ENCODE measurements at places on chromosomes 7 and 10.
A peak's percentile ranks its signal among the peaks of the same experiment; 100 is the strongest.

- no peak for DNase-seq
Observed at GRCh38 chr10:71145352-71145945, 66.9 kb upstream of the UNC5B start.

- no peak for DNase-seq
Observed at GRCh38 chr7:128271471-128271941, 30.4 kb downstream of the LEP start.

DNA sequence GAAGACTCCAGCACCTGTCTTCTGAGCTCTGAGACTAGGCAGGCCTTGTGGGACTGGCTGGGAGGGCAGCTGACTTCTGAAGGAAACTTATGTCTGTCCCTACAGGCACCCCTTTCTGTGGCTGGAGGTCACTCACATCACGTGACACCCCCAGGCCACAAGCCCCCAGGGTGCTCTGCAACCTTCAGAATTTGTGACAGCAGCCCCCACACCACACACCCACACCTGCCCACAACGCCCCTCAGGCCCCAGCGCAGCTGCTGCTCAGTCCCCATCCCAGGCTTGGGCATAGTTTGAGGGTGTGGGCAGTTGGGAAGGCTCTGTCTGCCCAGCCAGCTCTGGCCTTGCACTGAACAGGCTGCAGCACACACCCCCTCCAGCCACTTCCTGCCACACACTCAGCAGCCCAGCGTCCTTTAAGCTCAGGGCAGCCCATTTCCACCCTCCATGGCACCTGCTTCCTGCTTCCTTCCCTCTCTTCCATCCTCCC is 80.0 kb upstream of the UNC5B start:
- no peak for DNase-seq

- no peak for DNase-seq
Observed at GRCh38 chr7:141094336-141095070, 20.6 kb downstream of the TMEM178B start.

GRCh38 chr10:107163881-107164861 is at the start of gene SORCS1:
TSS of gene SORCS1 (minus strand) at chr10:107164706.
- DNase-seq = no peak

DNA sequence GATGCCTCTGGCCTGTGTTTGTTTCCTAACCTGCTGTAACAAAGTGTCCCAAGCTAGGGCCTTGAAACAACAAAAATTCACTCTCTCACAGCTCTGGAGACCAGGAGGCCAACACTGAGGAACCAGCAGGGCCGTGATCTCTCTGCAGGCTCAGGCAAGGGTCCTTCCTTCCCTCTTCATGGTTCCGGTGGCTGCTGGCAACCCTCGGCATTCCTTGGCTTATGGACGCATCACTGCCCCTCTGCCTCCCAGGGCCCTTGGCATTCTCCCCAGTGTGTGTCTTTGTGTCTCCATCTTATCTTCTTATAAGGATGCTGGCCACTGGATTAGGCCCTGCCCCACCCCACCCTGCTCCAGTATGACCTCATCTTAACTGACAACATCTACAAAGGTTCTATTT is 17.0 kb downstream of the CNPY1 start:
- DNase-seq = no peak

GRCh38 chr7:16345979-16346958 is 75.1 kb downstream of the CRPPA start:
- peak; percentile 70 for DNase-seq
